ENCODE measurements at places on chromosomes 11 and 22.
A peak's percentile ranks its signal among the peaks of the same experiment; 100 is the strongest.

GRCh38 chr11:118917481-118918127, 8.1 kb downstream of the BCL9L start:
- no peak for DNase-seq

- DNase-seq, result peak; percentile 58
Measured at GRCh38 chr11:65078151-65078550, 5.7 kb downstream of the CDCA5 start.

GRCh38 chr22:35126993-35127392, 61.0 kb downstream of the ISX start:
- no peak for DNase-seq

DNA sequence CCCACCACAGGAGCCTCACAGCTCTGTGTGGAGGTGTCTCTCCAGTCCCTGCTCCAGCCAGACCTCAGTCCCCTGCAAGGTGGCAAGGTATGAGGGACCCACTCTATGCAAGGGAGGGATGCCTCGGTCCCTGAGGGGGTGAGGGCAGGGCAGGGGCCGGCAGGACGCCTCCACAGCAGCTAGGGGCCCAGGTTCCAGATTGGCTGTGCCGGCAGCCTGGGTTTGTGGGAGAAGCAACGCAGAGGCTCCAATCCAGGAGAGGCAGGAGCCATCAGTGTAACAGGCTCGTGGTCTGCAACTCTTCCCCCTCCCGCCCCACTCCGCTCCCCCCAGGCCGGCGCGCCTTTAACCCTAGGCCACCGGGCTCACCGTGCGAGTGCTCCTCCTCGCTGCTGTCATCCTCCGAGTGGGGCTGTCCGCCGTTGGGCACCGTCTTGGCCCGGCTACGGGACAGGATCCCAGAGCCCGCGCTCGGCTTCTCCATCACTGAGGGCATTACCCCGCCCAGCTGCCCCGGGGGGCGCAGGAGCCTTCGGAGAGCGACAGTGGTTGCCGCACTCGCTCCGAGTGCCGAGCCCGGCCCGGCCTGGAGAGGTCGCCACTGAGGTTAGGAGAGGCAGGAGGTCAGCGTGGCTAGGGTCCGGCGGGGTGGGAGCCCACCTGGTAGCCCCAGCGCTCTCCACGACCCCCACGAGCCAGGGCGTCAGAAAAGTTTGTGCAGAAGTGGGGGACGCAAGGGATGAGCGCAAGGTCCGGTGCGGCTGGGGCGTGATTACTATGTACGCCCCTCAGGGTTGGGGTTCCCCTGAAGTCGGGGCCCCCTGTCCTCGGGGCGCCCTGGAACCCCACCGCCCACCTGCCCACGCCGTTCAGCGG, 765 bp downstream of the RCOR2 start:
- DNase-seq, result peak; percentile 40

DNA sequence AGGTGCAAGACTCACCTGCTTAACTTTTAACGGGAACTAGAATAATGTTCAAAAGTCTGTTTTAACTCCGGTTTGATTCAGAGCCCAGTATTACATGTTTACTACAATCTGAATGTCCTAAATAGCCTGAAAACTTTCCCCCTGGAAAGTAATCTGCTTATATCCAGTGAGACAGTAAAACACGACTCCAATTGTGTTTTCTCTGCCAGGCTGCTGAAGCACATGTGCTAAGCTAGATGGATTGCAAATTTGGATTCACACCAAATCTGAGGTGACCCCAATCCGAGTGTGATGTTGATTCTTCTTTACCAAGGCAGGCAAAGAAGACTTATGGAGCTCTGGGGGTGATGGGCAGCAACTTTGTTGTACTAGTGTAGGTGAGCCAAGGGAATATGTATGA, 158.7 kb upstream of the PDGFD start:
- no peak for DNase-seq

DNA sequence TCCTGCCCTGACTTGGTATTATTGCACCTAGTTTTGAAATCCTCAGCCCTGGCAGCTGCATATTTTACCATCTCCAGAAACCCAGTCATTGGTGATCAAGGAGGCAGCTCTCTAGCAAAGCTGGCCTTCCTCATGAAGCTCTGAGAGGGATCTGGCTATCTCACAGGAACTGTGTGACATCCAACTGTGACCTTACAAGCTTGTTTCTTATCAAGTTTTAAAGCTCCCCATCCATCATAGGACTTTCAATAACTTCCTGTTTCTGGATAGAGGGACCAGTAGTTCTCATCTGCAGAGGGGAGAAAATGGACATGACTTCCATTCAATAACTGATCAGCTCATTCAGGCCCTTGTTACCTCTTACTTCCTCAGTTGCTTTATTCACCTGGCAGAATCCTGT, 18.2 kb downstream of the CALCA start:
- DNase-seq, result no peak

GRCh38 chr11:33017478-33017877, 1.8 kb downstream of the DEPDC7 start:
- no peak for DNase-seq

- DNase-seq, result no peak
Measured at GRCh38 chr22:21961886-21962654, 9.4 kb upstream of the PPM1F start.

- peak; percentile 13 for DNase-seq
Measured at GRCh38 chr11:83004746-83005556, 66.7 kb downstream of the RAB30 start.

GRCh38 chr22:50735739-50736030, 2.3 kb upstream of the ACR start:
- DNase-seq, result no peak

DNA sequence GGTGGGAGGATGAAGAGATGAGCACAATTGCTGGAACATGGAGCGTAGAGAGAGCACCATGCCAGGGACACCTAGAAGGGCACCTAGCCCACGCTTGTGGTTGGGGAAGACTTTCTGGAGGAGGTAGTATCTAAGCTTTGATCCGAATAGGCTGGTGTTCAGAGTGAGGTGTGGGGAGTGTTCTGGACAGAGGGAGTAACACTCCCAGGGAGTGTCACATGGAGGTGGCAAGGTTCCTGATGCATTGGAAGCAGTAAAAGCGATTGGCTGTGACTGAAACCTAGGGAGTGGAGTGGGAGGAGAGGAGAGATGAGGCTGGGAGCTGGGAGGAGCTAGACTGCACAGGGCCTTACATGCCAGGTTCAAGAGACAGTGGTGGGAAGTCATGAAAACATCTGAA, 188.0 kb upstream of the NCAM1 start:
- no peak for DNase-seq

DNA sequence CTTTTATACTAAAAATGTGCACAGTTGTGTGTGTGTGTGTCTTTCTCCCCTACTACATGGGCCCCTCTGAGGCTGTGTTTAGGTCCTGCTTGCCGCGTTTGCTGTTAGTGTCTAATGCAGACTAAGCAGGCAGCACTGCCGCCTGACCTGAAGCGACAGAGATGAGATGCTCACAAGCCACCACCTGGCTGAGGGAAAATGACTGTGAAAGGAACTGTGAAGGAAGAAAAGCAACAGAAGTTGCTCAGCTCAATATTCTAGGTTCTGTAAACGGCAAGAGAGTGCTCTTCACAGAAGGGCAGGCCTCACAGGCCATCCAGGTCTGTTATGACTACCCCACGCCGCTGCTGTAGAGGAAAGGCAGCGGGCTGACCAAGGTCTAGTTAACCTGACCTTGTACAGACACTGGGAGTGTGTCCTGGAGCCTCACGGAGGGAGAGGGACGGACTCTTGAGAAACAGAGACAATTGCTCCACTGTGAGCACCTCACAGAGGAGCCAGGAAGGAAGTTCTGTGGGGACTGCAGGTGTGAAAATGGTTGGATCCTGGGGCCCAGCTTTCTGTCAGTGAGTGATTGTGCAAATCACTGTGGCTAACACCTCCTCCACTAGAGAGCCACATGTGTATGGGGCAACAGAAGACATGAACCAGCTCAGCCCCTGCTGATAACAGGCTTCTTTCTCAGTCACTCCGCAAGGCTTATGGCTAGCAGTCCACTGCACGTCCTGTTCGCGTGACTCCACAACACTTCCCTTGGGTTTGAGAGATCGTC, 31.3 kb upstream of the YPEL1 start:
- DNase-seq, result peak; percentile 54

DNA sequence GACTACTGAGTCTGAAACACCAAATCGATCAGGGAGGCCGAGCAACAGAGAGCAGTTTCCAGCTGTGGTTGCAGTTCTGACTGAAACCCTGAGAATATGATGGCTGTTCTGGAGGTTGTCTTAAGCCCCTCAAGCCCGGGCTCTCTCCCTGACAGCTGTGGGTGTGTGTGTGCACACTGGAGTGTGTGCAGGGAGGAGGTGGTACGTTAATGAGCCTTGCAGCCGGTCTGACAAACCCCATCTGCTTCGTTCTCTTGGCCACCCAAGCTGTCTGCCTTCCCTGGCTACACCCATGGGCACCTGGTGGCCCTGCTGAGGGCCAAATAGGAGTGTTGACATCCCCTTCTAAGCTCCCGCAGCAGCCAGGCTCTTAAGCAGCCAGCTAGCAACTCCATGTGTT, 189.8 kb downstream of the KIRREL3 start:
- no peak for DNase-seq

DNA sequence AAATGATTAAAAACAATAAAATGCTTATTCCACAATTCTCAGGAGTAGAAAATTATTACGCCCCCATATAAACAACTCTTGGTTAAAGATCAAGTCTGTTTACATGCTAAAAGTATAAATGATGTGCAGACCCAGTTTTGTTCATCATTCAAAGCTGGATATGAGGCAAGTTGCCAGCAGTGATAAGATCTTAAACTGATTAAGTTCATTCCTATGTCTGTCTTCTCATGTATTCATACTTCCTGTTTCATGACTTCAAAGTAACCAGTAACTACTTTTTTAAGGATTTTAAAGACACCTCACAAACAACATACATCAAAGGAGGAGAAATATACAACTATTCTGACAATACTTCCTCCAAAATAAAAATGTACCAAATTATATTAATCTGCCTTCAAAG, 55.0 kb upstream of the ARHGAP32 start:
- no peak for DNase-seq

- DNase-seq, result no peak
Measured at GRCh38 chr11:117382746-117383145, 55.1 kb downstream of the CEP164 start.

- no peak for DNase-seq
Measured at GRCh38 chr11:119982517-119983239, 155.2 kb downstream of the TRIM29 start.

- DNase-seq, result no peak
Measured at GRCh38 chr11:73384872-73385689, 8.9 kb downstream of the RELT start.

- DNase-seq, result no peak
Measured at GRCh38 chr11:128830290-128831173, 36.6 kb downstream of the KCNJ1 start.

DNA sequence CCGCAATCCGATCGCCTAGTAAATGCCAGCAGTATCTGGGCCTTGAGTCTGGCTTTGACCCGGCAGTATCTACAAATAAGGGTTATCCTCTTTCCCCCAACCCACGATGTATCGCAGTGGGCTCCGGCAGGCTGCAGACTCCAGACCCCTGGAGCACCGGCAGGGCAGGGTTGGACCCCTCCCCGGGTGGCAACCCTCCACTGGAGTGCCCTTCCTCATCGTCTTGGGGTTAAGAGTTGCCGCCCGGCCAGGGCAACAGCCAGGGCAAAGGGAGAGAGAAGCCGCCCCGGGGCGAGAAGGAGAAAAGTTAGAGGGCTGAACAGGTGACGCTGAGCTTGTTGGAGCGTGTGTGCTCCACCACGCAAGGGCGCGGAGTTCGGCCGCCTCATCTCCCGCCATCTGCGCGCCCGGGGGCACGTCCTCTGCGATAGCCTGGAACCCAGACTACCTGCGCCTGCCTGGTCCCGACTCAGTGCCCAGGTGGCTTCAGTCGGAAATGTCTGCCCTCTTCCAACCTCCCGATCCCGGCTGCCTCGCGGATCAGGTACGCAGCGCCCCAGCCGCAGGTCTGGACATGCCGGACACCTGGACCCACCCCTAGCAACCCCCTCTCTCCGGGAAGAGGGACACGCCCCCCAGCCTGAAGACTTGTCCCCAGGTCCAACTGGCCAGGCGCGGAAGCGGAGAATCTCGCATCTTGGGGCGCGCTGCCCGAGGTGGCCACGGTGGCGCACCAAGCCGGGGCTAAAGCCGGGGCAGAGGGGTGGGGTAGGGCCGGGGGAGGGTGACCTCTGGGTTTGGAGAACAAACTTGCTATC, 1.2 kb downstream of the DSCAML1 start:
- DNase-seq, result no peak

GRCh38 chr22:37843741-37844089, 419 bp downstream of the ANKRD54 start:
- DNase-seq, result peak; percentile 58

GRCh38 chr11:72730737-72731136, 21.5 kb downstream of the ARAP1 start:
- no peak for DNase-seq

DNA sequence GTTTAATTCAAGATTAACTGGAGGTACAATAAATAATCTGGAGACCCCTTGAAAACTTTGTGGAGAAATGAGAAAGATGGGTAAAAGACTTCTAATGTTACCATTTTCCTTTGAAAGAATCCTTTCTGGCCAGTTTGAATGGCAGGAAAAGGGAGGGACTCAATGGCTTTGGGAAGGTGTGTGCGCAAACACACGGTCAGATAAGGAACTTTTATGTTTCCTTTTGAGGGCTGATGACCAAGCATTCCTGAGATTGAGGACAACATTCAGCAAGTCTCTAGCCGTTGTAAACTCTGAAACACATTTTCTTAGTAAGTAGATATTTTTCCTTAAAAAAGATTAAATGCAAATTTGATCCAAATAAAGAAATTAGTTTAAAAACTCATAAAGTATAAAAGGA, 909.7 kb upstream of the TENM4 start:
- no peak for DNase-seq

- no peak for DNase-seq
Measured at GRCh38 chr11:126328001-126328390, 24.1 kb downstream of the DCPS start.

- DNase-seq, result no peak
Measured at GRCh38 chr11:109590782-109591181, 168.8 kb downstream of the C11orf87 start.

GRCh38 chr11:65630215-65630614, 7.7 kb upstream of the SIPA1 start:
- DNase-seq, result no peak

- no peak for DNase-seq
Measured at GRCh38 chr11:94793002-94793401, 24.8 kb downstream of the AMOTL1 start.

GRCh38 chr11:107494055-107494454, 36.4 kb upstream of the CWF19L2 start:
- no peak for DNase-seq

- no peak for DNase-seq
Measured at GRCh38 chr11:2116680-2117079, 22.5 kb downstream of the IGF2 start.

Measured in activated T-cell treated with anti-CD3 and anti-CD28 coated beads for 48 hours (primary cell).